ENCODE measurements at places on chromosomes 12 and 14.

DNA sequence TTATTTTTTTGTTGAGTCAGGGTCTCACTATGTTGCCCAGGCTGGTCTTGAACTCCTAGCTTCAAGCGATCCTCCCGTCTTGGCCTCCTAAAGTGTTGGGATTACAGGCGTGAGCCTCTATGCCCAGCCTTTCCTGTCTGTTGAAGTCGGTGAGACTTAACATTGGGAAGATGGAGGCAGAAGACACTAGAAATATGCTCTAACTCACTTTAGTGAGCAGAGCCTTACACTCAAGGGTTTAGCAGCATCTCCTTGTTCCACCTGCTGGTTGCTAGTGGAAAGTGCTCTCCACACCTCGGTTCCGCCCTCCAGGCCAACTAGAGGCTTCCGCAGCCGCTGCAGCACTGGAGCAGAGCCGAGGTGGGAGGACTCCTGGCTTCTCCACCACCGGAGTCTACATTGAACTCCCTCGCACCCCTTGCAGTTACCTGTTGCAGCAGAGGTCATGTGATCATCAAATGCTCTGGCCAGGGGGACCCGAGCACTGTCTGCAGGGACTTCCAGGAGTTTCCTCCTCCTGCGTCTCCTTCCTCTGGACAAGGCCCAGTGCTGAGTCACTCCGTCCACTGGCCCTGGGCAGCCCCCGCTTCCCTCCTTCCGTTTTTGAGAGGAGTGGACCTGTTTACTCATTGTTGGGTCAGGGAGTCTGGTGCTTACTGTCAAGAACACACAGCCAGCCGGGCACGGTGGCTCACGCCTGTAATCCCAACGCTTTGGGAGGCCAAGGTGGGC, 9.4 kb upstream of the HVCN1 start:
- DNase-seq = peak; percentile 95

GRCh38 chr14:62006116-62006731, 244.0 kb downstream of the SNAPC1 start:
- DNase-seq = no peak

DNA sequence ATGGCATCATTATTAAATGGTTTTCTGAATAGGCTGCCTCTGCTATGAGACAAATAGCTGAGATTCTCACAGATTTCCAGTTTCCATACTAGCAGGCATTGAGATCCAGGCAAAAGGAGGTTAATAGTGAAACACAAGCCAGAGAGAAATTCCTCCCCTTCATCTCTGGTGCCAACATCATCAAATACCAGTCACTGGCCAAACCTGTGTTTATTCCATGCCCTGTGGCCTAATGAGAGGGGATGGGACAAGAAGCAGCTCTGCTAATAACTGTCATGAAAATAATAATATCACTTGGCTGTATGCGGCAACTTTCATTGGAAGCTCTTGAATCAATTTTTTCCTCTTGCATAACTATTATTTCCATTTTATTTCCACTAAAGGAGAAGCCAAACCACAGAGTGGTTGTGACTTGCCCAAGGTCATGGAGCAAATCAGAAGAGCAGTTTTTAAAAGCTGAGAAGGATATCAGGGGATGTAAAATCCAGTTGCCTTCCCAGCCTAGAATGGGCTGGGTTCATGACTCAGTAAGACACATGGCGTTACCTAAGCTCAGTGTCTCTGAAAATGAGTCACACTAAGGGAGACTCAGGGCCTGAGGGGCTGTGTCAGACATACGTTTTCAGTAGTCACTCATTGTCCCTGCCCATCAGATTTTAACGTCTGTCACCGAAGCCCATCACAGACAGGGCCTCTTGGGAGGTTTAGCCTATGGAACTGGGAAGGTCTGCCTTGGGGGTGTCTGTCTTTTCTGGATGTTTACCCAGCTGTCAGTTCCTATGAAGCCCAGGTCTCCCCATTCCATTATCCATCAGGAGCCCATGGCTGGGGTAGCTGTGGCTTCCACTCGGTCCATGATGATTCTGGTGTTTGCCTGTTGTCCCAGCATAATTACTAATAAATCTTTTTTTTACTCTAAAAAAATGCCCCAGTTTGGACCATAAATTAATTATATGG, 208.8 kb upstream of the EEA1 start:
- DNase-seq = peak; percentile 68

GRCh38 chr12:46361667-46362034, 10.9 kb downstream of the SLC38A2 start:
- peak; percentile 27 for DNase-seq

DNA sequence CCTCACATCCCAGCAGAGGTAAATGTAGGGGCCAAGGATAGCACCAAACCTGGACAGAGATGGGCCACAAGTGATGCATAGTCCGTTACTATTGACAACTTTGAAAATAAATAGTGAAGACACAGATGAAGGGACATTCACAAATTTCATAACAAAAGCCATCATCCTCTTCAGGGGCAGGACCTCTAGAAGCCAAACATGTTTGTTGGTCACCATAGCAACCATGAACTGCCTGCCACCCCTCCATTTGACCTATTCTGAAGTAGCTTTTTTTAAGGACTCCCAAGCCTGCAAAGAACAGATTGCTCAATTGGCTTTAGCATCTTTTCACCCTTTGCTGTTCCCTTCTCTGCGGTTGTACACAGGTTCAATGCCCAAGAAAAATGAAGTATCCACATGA, 35.7 kb upstream of the MDM1 start:
- peak; percentile 77 for DNase-seq

DNA sequence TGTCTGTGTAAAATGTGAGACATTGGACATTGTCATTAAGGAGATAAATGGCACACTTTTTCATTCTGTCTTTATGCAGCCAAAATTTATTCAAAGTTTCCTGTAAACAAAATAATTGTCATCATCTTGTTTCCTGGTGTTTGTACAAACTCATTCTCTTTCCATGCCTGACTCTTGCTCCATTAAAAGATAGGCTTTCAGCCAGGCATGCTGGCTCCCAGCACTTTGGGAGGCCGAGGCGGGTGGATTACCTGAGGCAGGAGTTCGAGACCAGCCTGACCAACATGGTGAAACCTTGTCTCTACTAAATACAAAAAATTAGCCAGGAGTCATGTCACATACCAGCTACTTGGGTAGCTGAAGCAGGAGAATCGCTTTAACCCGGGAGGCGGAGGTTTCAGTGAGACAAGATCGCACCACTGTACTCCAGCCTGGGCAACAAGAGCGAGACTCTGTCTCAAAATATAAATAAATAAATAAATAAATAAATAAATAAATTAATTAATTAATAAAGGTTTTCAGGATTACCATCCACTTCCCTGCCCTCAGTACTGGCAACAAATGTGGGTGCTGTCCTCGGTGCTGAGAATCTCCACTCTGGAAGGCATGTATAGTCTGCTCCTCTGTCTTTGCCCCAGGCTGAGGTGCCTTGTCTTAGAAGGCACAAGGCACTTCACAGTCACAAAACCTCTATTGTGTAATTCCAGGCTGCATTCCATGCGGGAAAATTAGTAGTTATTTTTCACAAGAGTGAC, 83.2 kb downstream of the PAH start:
- DNase-seq = peak; percentile 9

- no peak for DNase-seq
These were observed 428.5 kb downstream of the ADAMTS20 start for GRCh38 chr12:43123461-43123860.

DNA sequence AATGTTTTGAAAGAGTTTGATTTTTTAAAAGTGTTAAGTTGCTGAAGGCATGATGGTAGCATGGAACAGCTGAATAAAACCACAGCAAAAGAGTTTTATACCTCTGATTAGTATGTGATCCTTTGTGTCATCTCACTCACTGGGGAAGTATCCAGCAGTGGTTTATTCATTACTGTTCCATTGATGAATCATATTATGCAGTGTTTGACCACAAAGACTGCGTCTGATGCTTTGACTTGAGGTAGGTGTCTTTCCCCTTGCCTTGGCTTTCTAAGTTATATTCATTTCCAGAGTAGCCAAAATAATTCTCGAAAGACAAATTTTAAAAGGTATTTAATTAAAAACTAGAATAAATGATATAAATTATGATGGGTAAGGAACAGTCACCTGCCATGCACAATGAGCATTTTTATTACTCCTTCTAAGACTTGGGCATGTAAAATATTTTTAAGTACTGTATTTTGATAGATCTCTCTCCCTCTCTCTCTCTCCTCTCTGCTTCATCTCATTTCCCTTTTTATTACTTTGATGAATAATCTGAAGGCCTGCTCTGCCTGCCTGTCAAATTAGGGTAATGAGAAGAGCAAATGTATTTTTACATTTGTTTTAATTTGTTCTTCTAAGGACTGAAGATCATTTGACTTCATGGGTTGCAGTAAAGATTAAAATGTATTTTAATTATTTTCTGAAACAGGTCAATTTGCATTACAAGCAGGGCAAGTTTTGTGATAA, 164.9 kb downstream of the NAV3 start:
- peak; percentile 74 for DNase-seq

DNA sequence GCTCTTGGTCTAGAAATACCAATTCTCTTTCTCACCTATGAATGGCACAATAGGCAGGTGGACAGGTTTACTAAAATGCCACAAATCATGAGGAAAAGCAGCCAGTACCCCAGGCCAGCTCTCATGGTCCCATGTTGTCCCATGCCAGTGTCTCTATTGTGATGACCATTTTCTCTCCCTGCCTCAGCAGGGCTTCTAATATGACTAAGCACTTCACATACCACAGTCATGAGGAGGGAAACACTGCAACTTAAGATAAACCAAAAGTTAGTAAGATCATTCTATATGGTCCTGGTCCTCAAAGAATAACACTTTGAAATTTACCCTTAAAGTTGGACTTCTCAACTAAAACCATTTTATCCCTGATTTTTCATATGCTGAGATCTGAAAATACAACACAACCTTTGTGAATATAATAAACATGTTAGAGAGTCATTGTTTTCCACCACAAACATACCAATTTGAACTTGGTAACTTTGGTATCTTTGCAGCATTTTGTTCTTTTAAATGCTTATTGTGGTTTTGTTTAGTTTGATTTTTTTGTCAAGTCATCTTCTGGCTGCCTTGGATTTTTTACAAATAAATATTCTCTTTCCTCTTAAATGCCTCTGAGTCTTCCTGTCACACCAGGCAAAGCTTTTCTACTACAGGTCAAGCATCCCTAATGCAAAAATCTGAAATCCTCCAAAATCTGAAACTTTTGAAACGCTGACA, 3.6 kb downstream of the TTC5 start:
- DNase-seq = peak; percentile 77

GRCh38 chr12:60333461-60333860, 737.6 kb downstream of the SLC16A7 start:
- DNase-seq = peak; percentile 52

DNA sequence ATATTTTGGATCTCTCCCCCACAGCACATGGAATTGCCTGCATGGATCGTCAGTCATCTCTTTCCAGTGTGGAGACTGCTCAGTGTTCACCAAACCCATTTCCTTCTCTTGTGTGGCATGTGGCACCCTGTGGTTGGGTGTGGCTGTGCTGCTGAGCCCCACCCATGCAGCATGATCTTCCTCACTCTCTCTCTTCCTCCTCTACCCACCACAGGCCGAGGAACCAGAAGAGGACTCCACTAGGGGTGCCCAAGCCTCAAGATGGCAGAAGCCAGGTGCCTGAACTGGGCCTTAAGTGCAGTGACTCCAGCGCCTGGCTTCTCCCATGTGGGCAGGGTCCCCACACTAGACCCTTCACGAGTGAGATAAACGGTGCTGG, 66.8 kb upstream of the GPR68 start:
- no peak for DNase-seq

DNA sequence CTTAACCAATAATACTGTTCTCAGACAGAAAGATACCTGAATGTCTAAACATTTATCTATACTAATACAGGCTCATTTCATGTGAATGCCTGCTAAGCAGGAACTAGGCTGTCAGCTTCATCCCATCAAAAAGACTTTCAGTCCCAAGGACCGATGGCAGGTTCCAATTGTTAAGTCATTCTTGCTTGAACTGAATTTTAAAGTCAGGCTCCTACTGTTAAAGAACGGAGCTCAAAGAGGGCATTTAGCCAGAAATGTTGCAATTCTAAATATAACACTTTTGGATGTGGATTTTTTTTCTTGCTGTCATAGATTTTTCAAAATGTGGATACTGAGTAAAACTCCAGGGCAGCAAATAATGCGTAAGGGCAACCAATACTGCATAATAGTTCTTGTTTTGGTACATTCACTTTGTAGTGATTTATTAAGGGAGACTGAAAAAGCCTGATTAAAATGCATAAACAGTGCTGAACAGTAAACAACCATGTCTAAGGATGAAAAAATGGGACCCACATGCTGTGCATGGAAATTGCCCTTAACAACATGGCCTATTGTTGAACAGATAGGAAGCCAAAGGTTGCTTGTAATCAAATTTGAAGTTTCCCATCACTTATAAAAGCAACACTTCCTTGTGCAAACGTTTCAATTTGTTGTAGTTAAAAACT, 38.6 kb upstream of the DBX2 start:
- DNase-seq = no peak

DNA sequence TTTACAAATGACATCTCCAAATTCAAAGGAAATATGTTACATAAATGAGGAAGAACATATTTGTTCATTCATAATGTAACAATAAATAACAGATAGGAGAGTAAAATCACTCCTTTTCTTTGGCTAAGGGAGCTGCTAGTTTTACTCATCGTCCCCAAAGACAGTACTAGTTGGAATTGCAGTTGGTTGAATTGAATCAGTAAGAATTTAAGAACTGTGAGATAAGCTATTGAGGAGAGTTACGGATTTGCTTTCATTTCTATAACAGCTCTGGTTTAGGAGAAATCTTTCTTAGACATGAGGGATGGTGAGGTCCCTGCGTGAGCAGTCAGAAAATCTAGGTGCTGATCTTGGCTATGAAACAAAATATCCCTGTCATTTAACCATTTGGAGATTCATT, 402.8 kb downstream of the AEBP2 start:
- peak; percentile 16 for DNase-seq

DNA sequence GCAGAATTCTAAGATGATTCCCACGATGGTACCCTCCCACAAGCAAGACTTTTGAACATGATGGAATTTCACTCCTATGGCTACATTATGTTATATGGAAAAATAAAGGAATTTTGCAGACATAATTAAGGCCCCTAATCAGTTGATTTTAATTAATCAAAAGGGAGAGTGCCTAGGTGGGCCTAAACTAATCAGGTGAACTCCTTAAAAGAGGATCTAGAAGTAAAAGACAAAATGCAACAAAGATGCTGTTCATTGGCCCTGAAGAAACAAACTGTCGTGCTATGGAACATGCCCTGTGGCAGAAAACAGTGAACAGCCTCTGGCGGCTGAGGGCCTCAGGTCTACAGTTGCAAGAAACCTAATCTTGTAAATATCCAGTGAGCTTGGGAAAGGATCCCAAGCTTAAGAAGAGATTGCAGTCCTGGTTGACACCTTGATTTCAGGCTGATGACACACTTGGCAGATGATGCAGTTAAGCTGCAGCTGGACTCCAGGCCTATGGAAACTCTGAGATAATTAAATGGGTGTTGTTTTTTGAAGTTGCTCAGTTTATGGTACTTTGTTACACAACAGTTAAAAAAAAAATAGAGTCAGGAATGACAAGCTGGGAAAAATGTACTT, 13.8 kb downstream of the TMCC3 start:
- peak; percentile 66 for DNase-seq

GRCh38 chr12:104758771-104759170, 199.3 kb downstream of the SLC41A2 start:
- DNase-seq = no peak
